ENCODE measurements at places on chromosomes 7 and 10.

DNA sequence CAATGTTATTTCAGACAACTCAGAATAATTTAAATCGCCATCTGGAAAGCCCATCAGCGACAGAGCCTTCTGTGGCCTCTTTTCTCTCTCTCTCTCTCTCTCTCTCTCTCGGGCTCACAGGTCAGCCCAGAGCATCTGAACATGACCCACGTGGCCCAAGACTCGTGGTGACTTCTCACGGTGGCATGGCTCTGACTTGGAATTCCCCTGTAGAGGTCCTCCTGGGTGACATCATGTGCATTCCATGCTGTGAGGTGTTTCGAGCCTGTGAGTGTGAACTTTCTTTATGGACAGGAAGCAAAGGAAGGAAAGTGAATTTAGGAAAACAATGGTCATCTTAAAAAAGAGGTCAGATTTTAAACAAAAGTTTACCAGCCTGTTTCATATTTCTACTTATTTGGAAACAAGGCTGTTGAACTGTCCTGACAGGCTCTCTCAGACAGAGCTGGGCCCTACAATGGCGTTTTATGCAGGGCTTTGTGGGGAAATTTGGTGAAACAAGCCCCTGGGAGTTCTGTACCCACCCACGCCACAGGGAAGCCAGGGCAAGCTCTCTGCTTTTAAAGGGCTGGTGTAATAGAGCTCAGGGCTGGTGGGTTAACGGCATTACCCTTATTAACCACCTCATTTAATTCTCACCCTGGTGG is 359.7 kb upstream of the ZNF32 start:
- no peak overlapping the region for H3K27ac ChIP-seq
- H3K4me1 ChIP-seq = peaks cover 12% of the 10 kb centered on the region
- no peaks in the 10 kb centered on the region for H3K27me3 ChIP-seq
- H3K4me3 ChIP-seq = no peak overlapping the region

- no peak for ATAC-seq
- H3K27ac ChIP-seq = no peak overlapping the region
- peaks cover 9% of the 10 kb centered on the region for H3K27me3 ChIP-seq
- H3K36me3 ChIP-seq = no peaks in the 10 kb centered on the region
- no peaks in the 10 kb centered on the region for H3K4me1 ChIP-seq
- no peak overlapping the region for H3K4me3 ChIP-seq
These were observed 19.1 kb downstream of the PLPP4 start for GRCh38 chr10:120475844-120476791.

- no peak overlapping the region for H3K4me3 ChIP-seq
- no peak overlapping the region for H3K27ac ChIP-seq
- no peak for ATAC-seq
- H3K27me3 ChIP-seq = no peaks in the 10 kb centered on the region
These were observed 257.1 kb downstream of the CDK14 start for GRCh38 chr7:90853205-90853604.

- no peak within 1 kb of the TSS for H3K27ac ChIP-seq
- no peaks in the 10 kb centered on the region for H3K4me1 ChIP-seq
- peaks cover 47% of the 10 kb centered on the region for H3K27me3 ChIP-seq
- H3K36me3 ChIP-seq = no peaks in the 10 kb centered on the region
- ATAC-seq = peak; percentile 95
- peak within 1 kb of the TSS; percentile 61 for H3K4me3 ChIP-seq
These were observed at the start of gene TSPAN33 for GRCh38 chr7:129144095-129144833. Gene TSPAN33, plus strand, starts transcription at chr7:129144707. Its CDS starts 274 bp downstream, at chr7:129144981.

DNA sequence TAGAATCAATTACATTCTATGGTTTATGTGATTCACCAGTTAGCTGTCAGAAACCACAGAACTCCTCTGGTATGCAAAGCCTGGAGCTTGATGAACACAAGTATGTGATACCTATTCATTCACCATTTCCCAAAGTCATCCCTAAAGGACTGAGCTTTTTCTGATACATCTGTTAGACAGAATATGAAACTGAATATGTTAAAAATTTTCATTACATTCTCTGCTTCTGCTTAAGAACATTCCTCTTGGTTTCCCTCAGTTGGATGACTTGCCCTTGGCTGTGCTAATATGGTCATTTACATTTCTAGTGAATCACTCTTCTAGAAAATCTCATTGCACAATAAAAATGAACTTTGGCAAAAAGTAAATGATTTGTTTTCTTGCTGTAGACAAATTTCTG is 10.8 kb upstream of the PON1 start:
- H3K27me3 ChIP-seq = no peaks in the 10 kb centered on the region
- no peaks in the 10 kb centered on the region for H3K36me3 ChIP-seq
- no peak for ATAC-seq
- H3K4me1 ChIP-seq = no peaks in the 10 kb centered on the region
- no peak overlapping the region for H3K4me3 ChIP-seq
- no peak overlapping the region for H3K27ac ChIP-seq

DNA sequence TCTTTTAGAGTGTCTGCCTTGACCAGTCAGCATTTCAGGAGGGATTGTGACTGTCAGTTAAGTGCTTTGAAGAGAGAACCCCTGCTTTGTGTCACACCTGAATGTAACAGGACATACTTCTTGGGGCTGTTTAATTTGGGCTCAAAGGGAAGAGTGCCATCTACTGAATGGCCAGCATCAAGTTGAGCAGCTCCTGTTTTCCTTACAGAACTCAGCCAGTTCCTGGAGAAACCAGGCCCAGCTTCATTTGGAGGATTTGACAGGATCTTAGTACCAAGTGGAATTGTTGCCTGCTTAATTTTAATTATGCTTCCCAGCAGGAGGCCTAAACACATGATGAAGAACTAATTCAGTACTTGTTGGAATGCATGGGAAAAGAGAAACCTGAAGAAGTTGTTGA is 8.3 kb downstream of the ADD3 start:
- no peak overlapping the region for H3K4me3 ChIP-seq
- no peaks in the 10 kb centered on the region for H3K36me3 ChIP-seq
- H3K27ac ChIP-seq = no peak overlapping the region
- peaks cover 19% of the 10 kb centered on the region for H3K4me1 ChIP-seq

DNA sequence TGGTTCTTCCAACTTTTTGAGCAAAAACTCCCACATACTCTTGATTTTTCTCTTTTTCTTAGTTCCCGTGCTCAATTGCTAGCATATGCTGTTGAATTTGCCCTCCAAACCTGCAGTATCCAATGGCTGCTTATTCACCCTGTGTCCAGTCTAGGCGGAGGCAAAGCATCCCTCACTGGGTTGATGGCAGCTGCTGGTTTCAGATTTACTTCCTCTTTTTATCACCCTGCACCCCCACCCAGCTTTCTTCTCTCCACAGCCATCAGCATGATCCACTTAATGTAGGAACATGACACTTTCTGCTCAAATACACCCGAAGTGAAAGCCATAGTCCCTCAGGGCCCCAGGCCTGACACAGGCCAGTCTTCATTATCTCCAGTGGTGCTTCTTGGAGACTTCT is 87.6 kb upstream of the ADARB2 start:
- H3K27ac ChIP-seq = no peak overlapping the region
- H3K4me3 ChIP-seq = no peak overlapping the region
- no peaks in the 10 kb centered on the region for H3K4me1 ChIP-seq
- H3K27me3 ChIP-seq = no peaks in the 10 kb centered on the region
- H3K36me3 ChIP-seq = no peaks in the 10 kb centered on the region
- no peak for ATAC-seq

GRCh38 chr10:93478873-93479272 is 3.3 kb downstream of the MYOF start:
- peaks cover 8% of the 10 kb centered on the region for H3K36me3 ChIP-seq
- no peaks in the 10 kb centered on the region for H3K27me3 ChIP-seq
- H3K4me1 ChIP-seq = peaks cover 73% of the 10 kb centered on the region
- H3K27ac ChIP-seq = peak overlapping the region; percentile 95
- no peak for ATAC-seq
- H3K4me3 ChIP-seq = no peak overlapping the region

- no peaks in the 10 kb centered on the region for H3K36me3 ChIP-seq
- no peak within 1 kb of the TSS for H3K4me3 ChIP-seq
- no peaks in the 10 kb centered on the region for H3K4me1 ChIP-seq
- H3K27ac ChIP-seq = no peak within 1 kb of the TSS
These were observed at the start of gene CCDC172 for GRCh38 chr10:116324227-116324950. Gene CCDC172, plus strand, starts transcription at chr10:116324448. Its CDS starts 564 bp downstream, at chr10:116325012.

GRCh38 chr10:123563581-123563855 is 102.6 kb upstream of the GPR26 start:
- H3K36me3 ChIP-seq = no peaks in the 10 kb centered on the region
- H3K4me3 ChIP-seq = no peak overlapping the region
- no peak for ATAC-seq

- no peaks in the 10 kb centered on the region for H3K4me1 ChIP-seq
- H3K27me3 ChIP-seq = no peaks in the 10 kb centered on the region
- peak; percentile 61 for ATAC-seq
- no peaks in the 10 kb centered on the region for H3K36me3 ChIP-seq
- no peak overlapping the region for H3K27ac ChIP-seq
These were observed 86.1 kb upstream of the DNAJB6 start for GRCh38 chr7:157250605-157251228.

DNA sequence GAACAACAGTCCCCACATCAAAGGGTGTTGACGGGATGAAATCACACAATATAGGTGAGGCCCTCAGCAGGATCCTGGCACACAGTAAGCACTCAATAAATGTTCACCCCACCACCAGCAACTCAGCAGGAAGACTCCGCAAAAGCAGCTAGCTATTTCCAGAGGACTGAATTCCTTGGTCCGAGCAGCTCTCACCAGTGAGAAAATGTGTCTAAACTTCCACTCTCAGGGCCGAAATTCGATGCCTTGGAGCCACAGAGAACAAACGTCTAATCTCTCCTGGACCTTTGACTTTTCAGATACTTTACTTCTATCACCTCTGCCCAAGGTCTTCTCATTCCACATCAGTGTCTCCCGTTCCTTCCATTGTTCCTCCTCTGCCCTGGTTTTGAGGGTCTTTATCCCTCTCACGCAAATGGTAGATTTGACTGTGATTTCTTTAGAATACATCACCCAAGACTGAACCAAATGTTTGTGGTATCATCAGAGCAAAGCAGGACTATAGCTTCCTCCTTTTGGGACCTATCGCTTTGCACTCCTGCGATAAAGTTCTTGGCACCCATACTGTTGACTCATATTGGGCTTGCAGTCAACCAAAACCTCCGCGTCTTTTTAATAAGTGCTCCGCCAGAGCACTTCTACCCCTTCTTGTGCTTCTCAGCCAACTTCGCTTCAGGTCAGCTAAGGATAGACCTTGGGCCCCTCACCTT is 903 bp upstream of the NT5C2 start:
- H3K4me3 ChIP-seq = no peak overlapping the region
- ATAC-seq = no peak
- no peaks in the 10 kb centered on the region for H3K36me3 ChIP-seq
- H3K27ac ChIP-seq = peak overlapping the region; percentile 98
- H3K27me3 ChIP-seq = no peaks in the 10 kb centered on the region
- peaks cover 60% of the 10 kb centered on the region for H3K4me1 ChIP-seq

GRCh38 chr7:124893140-124893827 is 36.3 kb downstream of the POT1 start:
- H3K36me3 ChIP-seq = peaks cover 55% of the 10 kb centered on the region
- H3K4me3 ChIP-seq = no peak overlapping the region

- H3K4me3 ChIP-seq = no peak overlapping the region
- no peaks in the 10 kb centered on the region for H3K36me3 ChIP-seq
- ATAC-seq = no peak
- H3K27ac ChIP-seq = no peak overlapping the region
- no peaks in the 10 kb centered on the region for H3K27me3 ChIP-seq
- H3K4me1 ChIP-seq = no peaks in the 10 kb centered on the region
These were observed 504.1 kb downstream of the POM121L12 start for GRCh38 chr7:53539558-53539957.

GRCh38 chr7:94177441-94177840 is 173.3 kb upstream of the BET1 start:
- no peaks in the 10 kb centered on the region for H3K27me3 ChIP-seq
- no peak overlapping the region for H3K27ac ChIP-seq
- H3K4me3 ChIP-seq = no peak overlapping the region
- no peaks in the 10 kb centered on the region for H3K4me1 ChIP-seq
- H3K36me3 ChIP-seq = no peaks in the 10 kb centered on the region
- ATAC-seq = no peak

DNA sequence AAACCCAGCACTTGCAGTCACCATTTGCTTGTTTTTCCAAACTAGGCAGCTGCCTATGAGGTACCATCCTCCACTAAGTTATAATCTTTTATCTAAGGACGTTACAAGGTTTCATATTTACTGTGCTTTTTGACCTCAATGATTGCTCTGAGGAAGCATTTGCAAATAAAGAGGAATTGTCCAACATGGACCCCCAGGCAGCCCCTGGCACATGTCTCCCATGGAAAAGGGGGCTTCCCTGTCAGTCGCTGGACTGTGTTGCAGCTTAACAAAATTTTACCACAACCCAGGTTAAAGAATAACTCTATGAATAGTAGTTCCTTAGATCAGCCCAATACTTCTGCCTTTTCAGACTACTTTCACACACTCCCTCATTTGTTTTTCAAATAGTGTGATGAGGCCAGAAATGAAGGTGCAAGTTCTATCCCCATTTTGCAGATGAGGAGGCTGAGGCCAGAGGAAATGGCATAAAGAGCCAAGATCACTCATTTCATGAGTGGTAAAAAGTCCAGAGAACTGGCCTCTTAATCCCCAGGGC is 52.8 kb upstream of the ZPBP start:
- no peaks in the 10 kb centered on the region for H3K4me1 ChIP-seq
- no peak for ATAC-seq
- no peaks in the 10 kb centered on the region for H3K36me3 ChIP-seq
- H3K27me3 ChIP-seq = no peaks in the 10 kb centered on the region

DNA sequence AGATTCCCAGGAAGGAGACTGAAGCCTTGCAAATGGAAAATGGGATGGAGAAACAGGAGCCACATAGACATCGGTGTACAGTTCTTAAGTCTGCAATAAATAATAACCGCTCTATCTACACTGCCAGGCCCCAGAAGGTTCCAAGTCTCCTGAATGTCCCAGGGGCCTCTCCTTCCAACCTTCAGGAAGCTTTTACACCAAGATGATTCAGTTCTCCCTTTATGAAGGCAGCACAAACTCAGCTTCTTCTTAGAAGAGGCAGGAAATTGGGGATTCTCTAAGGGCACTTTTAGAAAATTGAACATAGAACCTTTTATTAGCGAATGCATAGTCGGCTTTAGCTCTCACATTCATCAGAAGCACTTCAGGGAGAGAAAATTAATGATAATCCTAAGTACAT is 130.8 kb upstream of the LYZL1 start:
- no peak overlapping the region for H3K4me3 ChIP-seq
- no peak overlapping the region for H3K27ac ChIP-seq
- no peaks in the 10 kb centered on the region for H3K36me3 ChIP-seq
- H3K4me1 ChIP-seq = no peaks in the 10 kb centered on the region

DNA sequence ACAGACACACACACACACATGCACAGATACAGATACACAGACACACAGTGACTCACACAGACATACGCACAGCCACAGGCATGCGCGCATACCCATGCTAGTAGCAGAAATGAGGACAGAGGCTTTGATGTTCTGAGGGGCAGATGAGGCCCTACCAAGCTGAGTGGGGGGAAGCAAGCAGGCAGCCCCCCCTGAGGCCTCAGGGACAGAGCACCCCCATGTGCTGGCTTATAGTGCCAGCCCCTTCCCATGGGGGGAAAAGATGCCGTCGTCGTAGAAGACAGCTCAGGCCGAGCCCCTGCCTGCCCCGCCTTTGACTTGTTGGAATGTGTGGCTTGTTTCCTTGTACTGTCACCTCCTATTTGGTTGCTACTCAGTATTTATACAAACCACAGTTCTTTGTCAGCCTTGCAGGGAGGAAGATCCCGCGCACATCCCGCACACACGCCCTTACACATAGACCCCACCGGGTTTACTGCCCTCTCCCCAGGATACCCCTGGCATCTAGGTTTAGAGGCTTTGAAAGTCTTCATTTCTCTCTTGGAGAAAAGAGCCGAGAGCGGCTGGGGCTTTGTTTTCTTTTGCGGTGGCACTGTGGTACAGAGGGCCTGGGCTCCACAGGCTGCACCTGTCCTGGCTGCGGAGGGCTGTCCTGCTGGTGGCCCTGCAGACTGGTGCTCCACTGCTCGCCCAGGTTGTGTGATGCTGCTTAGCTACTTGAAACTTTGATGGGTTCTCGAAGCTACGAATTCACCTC is 112.5 kb downstream of the DOCK1 start:
- H3K27me3 ChIP-seq = no peaks in the 10 kb centered on the region
- ATAC-seq = no peak
